Stimulated activated CD4-positive, alpha-beta T cell treated with anti-CD3 and anti-CD28 coated beads, Interleukin-1b, Interleukin-23, amount 100 ng/mL, for 1 hour (primary cell): ENCODE measurements at places on chromosomes 12 and 14.

DNA sequence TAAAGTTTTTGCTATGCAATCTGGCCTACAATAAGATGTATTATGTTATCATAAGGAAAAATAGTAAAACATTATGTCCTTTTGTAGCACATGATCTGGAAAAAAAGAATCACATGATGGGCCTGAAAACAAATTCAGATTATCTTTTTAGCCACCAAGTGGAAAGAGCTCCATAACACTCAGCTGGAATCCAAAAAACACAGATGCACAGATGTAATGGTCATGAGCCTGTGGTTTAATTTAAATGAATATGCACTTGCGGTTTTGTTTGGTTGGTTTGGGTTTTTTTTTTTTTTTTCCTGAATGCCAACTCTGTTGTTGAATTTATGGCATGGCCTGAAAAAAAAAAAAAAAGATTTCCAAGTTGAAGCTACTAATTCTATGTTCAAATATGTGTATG lies 4.1 kb downstream of the KCNC2 start:
- DNase-seq = no peak

GRCh38 chr12:114903083-114903691 lies 219.2 kb upstream of the TBX3 start:
- no peak for DNase-seq

DNA sequence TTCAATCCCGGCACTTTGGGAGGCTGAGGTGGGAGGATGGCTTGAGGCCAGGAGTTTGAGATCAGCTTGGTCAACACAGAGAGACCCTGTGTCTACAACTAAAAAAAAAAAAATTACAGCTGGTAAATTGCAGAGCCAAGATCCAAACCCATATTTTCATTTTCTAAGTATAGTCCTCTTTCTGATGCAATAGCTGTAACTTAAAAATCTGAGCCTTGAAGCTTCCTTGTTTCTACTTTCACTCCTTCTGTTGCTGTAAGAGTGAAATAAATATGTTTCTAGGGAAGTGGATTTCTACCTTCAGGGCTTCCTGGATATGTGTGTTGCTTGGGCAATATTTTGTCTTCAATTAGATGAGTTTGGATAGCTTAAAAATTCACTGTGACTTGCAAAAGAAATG lies 42.0 kb upstream of the PRICKLE1 start:
- DNase-seq = no peak

DNA sequence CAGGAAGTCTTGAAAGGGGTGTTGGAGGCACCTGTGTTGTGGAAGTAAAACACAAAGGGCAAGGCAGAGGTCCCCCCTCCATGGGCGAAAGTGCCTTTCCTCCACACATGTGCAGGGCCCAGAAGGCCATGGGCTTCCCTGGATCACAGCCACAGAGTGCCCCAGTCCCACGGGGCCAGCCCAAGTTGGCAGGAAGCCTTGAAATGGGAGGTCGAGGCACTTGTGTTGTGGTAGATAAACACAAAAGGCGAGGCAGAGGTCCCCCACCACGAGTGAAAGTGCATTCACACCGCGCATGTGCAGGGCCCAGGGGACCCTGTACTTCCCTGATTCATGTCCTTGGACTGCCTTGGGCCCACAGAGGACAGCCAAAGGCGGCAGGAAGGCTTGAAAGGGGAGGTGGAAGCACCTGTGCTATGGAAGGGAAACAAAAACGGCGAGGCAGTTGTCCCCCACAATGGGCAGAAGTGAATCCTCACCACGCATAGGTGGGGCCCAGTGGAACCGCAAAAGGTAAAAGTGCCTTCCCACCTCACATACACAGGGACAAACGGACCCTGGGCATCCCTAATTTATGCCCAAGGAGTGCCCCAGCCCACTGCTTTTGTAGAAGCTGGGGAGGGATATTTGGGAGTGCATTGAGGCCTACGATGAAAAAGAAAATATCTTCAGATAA lies 585.4 kb downstream of the ALG10 start:
- DNase-seq = no peak

- no peak for DNase-seq
Measured at GRCh38 chr12:122421821-122422729, at the start of gene CLIP1. CLIP1 (minus strand) TSS chr12:122422669; CDS start chr12:122380452, 42,217 bp downstream.

- DNase-seq = no peak
Measured at GRCh38 chr14:95577067-95577800, 42.4 kb downstream of the GLRX5 start.

- DNase-seq = no peak
Measured at GRCh38 chr14:32865827-32866376, 72.8 kb upstream of the NPAS3 start.

DNA sequence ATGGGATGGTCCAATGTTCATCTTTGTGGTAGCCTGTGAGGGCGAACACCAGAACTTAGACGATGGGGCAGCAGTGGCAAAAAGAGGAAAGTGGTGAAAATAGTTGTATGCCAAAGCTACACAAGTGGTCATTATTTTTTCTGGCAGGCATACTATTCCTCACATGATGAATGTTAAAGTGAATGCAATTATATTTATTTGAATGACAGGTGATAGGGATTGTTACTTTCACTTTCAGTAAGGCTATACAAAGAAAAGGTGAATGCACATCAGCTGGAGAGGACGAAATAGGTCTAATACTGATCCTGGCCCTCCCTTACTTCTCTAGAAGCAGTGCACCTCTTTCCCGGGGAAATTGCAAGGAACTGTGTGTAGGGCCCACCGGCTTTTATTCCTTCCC lies 470.1 kb downstream of the TMTC2 start:
- DNase-seq = no peak

- DNase-seq = no peak
Measured at GRCh38 chr12:79378496-79378895, 312.3 kb downstream of the PAWR start.

GRCh38 chr12:104687823-104688573 lies 231.2 kb downstream of the CHST11 start:
- no peak for DNase-seq

DNA sequence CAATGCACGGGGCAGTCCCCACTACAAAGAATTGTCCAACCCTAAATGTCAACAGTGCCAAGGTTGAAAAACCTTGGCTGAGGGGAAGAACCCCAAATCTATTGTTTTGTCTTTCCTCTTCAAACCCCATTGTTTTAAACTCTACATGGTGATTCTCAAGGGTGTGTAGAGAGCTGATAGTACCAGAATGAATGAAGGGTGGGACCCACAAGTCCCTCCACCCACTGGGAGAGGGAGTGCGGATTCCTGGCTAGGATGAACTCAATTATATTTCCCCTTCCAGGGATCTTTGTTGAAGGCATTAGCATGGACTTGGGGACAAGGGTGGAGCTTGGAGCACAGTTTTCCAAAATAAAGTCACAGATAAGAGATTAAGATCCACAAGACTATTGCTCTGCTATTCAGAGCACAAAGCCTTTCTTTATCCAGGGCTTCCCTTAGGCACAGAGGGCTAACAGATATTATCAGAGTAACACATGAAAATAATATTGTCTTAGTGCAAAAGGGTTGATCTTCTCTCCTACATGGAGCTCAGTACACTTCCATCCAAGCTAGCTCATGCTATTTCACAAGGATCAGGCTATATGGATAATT lies 755.1 kb upstream of the TBX3 start:
- no peak for DNase-seq

- DNase-seq = no peak
Measured at GRCh38 chr14:100671386-100671901, 55.2 kb upstream of the DLK1 start.

GRCh38 chr12:113808095-113808951 lies 157.8 kb downstream of the RBM19 start:
- DNase-seq = no peak

- DNase-seq = no peak
Measured at GRCh38 chr12:127149226-127149964, 1117.6 kb upstream of the TMEM132C start.

DNA sequence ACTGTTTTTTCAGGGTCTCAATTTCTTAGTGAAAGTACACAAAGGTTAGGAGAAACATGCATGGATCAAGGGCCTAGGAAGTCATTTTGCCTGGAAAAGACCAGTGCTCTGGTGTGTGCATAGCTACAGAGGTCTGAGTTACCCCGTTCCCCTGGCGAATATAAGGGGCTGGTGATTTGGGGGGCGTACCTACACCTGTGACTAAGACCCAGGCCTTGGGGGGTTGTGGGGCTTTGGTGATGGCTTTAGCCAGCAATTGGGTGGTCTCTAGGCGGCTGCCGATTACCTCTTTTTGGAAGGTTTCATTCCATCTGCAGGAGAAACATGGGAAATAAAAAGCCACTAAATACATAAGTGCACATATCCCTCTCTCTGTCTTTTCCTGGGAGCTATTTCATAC lies 1.1 kb downstream of the SDR39U1 start:
- DNase-seq = no peak

- no peak for DNase-seq
Measured at GRCh38 chr14:103890052-103890371, 38.2 kb upstream of the TDRD9 start.

GRCh38 chr14:20419419-20419818 lies 6.1 kb upstream of the TEP1 start:
- no peak for DNase-seq

DNA sequence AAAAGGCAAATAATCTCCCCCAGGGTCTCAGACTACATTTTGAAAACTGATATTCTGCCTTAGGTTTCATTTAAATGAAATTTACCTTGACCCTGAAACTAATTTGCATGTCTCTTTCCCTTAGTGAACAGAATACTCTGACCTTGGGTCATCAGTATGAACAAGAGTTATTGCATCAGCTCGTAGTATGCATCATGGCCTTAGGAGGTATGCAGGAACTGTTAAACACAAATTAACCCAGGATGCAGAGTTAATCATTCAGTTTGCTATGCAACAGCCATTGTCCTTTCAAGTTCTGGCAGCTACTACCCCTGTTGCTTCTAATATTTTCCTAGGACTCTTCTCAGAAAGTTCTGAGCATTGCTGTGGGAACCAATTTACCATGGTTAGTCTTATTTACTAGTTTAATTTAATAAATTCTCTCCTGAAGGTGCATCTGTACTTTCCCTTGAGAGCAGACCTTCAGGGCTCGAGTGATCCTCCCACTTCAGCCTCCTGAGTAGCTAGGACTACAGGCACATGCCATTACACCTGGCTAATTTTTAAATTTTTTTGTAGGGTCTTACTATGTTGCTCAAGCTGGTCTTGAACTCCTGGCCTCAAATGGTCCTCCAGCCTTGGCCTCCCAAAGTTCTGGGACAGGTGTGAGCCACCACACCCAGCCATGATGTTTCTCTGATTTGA lies 126.7 kb downstream of the TTC6 start:
- no peak for DNase-seq

GRCh38 chr12:57218030-57218853 lies 1.6 kb downstream of the NXPH4 start:
- no peak for DNase-seq

GRCh38 chr14:79596551-79596950 lies 614.8 kb downstream of the DIO2 start:
- DNase-seq = no peak

- DNase-seq = no peak
Measured at GRCh38 chr14:20468764-20469241, 403 bp upstream of the PNP start.

DNA sequence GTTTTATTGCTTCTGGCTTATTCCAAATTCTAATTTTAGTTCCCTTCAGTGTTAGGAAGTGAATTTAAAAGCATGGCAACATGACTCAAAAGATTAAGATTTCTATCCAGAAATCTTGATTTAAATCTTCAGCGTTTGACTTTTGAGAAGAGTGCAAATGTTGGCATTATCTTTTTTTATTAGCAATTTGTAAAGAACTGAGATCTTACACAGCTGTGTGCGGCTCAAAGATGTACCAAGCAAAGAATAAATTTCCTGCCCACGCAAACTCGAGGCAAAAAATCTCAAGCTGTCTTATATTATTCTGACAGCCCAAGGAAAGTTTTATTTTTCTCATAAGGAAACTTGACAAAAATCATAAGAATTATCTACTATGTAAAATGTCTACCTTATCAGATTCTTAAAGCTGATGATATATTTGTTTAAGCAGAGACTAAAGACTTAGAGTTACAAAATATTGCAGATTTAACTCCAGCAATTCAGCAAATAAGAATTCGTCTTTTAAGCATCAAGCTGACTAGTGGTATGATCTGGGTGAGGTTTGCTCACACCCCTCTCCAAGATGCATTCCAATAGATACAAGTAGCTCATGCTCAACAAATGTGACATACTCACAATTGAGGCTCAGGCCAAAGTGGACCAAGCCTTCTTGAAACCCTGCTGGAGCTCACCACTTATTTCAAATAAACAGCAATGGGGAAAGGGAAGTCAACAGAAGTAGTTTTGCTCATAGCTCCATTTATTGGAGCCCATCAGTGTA lies 47.4 kb upstream of the POC1B start:
- no peak for DNase-seq

- DNase-seq = no peak
Measured at GRCh38 chr12:42691991-42692557, 102.5 kb upstream of the PRICKLE1 start.

DNA sequence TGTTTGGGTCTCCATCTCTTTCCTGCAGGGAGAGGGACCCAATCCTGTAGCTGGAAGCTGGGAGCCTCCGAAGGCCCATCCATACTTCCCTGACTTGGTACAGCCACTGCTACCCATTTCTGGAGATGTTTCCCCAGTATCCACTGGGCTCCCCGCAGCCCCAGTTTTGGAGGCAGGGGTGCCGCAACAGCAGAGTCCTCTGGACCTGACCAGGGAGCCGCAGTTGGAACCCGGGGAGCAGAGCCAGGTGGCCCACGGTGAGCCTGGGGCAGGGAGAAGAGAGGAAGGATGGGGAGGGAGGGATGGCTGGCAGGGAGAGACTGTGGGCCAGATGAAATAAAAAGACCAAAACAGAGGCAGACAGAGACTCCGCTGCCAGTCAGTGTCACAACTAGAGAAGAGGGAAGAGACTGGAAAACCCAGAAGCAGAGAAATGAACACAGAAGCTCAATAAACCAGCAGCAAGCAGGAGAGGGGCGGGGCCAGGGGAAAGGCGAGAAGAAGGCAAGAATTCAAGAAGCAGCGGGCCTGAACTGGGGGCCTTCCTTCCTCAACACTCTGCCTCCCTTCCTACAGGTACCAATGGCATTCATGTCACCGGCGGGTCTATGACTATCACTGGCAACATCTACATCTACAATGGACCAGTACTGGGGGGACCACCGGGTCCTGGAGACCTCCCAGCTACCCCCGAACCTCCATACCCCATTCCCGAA lies 6.3 kb downstream of the LTBR start:
- DNase-seq = no peak

GRCh38 chr14:85909581-85909980 lies 379.6 kb downstream of the FLRT2 start:
- DNase-seq = no peak

DNA sequence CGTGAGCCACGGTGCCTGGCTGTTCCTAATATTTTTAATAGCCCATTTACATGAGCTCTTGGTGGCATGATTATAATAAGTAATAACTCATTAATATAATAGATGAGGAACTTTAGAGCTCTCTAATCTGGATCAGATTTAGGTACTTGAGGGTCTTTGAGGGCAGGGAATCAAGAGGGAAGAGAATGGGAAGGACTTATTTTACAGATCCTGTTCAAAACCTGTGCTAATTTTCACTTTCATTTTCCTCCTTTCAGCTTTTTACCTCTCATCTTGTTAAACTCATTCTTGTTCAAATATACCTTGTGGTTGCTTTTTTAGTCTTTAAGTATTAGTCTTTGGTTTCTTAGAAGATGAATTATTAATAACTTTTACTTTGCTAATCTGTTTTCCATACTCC lies 5.6 kb downstream of the NECAP1 start:
- no peak for DNase-seq

- DNase-seq = no peak
Measured at GRCh38 chr12:113226696-113227568, 5.7 kb downstream of the TPCN1 start.

- DNase-seq = no peak
Measured at GRCh38 chr12:89140141-89140540, 212.2 kb downstream of the DUSP6 start.

GRCh38 chr12:52370926-52371608 lies 3.8 kb upstream of the KRT85 start:
- DNase-seq = no peak
